ENCODE measurements at places on chromosomes 12 and 14.

DNA sequence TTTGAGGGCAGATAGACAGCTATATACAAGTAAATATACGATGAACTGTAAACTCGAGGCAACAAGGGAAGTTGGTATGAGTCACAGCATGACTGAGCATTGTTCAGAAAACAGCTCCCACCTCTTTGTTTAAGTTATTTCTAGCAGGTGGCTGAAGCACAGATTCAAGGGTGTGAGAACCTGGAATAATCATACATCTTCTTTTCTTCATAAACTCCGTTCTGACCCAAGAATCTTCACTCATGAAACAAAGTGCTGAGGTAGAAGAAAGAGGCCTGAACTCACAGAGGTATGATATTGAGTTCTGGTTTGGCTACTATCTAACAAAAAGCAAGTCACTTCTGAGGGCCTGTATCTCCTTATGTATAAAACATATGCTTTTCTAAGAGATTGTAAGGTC lies 364.1 kb upstream of the KITLG start:
- no peak for DNase-seq

- peak; percentile 31 for DNase-seq
These were observed 553 bp upstream of the DAZAP2 start for GRCh38 chr12:51238037-51238509.

- DNase-seq = no peak
These were observed 262.0 kb downstream of the MED13L start for GRCh38 chr12:116015525-116015924.

- DNase-seq = no peak
These were observed 199.8 kb downstream of the ALG10B start for GRCh38 chr12:38516418-38516817.

DNA sequence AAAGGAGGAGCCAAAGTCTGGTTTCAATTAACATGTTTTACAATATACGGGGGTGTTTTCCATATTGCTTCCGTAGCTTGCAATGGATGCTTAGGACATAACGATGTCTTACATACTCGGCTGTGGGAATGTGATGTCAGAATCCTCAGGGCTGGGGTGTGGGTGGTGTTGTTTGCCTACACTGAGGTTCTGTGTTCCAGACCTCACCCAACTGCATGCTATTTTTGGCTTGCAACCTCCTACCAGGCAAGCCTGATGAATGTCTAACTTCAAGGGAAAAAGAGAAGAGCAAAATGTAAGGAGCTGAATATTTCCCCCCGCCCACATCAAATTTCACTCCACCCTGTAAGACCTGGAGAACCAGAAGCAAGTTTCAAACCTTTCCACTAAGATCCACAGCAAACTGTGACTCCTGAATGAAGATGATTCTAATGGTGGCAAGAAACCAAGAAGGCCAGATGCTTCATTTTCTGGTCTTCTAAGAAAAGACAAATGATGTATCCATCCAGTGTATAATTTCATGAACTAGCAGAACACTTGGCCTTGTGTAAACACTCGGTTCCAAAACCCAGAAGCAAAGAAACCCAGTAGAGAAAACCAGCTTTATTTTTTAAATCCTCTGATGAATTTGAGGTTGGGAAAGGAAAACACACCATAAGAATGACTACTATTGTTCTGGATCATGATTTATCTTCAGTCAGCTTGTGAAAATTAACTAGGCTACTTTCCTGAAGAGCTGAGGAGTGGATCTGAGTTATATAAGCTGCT lies 227.9 kb downstream of the DACT1 start:
- DNase-seq = no peak

- no peak for DNase-seq
These were observed 1324.7 kb downstream of the AACS start for GRCh38 chr12:126389961-126390360.

GRCh38 chr14:101594511-101595148 lies 33.3 kb downstream of the DIO3 start:
- DNase-seq = no peak

- no peak for DNase-seq
These were observed 3.1 kb upstream of the MFAP5 start for GRCh38 chr12:8665759-8666158.

DNA sequence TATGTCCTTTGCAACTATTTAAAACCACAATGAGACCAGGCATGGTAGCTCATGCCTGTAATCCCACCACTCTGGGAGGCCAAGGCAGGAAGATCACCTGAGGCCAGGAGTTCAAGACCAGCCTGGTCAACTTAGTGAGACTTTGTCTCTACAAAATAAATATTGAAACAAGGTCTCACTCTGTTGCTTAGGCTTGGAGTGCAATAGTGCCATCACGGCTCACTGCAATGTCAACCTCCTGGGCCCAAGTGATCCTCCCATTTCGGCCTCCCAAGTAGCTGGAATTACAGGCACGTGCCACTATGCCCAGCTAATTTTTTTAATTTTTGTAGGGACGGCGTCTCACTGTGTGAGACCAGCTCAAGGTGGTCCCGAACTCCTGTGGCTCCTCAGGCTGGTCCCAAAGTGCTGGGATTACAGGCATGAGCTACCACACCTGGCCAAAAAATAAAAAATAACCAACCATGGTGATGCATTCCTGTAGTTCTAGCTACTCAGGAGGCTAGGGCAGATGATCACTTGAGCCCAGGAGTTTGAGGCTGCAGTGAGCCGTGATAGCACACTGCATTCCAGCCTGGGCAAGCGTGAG lies 955 bp upstream of the FITM1 start:
- DNase-seq = no peak

DNA sequence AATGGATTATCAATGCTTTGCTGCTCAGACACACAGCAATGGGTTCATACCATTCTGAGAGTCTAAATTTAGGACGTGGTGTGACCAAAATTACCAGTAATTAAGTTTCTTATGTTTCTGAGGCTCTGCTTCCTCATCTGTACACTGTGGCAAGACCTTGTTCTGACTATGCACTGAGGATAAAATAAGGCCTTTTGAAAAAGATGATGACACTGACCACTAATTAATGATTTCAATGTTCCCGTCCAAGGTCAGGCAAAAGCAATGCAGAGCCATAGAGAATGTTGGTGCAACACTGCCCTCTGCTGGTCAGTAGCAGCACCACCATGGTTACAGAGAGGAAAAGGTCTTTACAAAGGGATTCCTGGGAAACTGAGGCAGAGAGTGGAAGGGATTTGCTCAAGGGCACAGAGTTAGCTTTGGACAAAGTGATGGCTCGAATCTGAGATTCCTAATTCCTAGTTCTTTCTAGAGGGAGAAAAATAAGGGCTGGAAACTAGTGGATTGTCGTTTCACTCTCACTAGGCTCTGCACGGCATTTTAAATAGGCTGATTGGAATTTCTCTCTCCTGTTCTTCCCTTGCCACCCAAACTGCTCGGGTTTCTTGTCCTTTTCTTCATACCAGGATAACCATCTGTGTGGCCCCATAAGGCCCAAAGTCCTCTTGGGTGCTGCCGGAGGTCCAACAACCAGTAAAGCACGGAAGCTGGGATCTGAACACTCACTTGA lies 22.3 kb upstream of the P2RX7 start:
- DNase-seq = peak; percentile 41

Data from effector CD8-positive, alpha-beta T cell (primary cell).